Upper lobe of right lung (tissue), 1 donor: ENCODE measurements at places on chromosomes 1 and 21. TPM values are rescaled to one million over a fixed set of nuclear protein-coding genes. Genes with fewer than 3 reads are reported as not detected.
A peak's percentile ranks its signal among the peaks of the same experiment; 100 is the strongest.

DNA sequence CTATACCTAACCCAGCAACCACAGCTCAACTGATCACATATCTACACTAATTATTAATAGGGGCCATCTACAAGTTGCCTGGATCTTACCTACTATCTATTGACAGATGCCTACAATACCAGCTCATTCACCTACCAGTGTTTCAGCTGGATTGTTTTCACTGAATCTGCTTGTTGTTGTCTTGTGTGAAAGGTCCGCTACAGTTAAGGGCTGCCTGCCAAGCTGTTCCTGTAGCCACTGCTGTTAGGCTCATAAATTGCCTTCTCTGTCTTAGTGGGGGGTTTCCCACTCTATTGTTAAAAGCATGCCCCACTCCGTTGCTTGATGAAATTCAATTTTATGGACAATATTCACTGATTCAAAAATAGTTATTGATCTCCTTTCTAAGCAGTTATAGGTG lies 199.7 kb upstream of the TMPRSS15 start:
- H3K27me3 ChIP-seq = no peaks in the 10 kb centered on the region
- no peak for DNase-seq
- H3K27ac ChIP-seq = no peak overlapping the region
- no peaks in the 10 kb centered on the region for H3K36me3 ChIP-seq
- H3K4me1 ChIP-seq = no peaks in the 10 kb centered on the region
- no peak overlapping the region for H3K4me3 ChIP-seq

Gene ACADM
- total RNA-seq = 42.1 TPM

GRCh38 chr1:213994888-213995287 lies 7.1 kb downstream of the PROX1 start:
- peaks cover 26% of the 10 kb centered on the region for H3K27me3 ChIP-seq
- no peaks in the 10 kb centered on the region for H3K36me3 ChIP-seq
- no peak for DNase-seq
- no peak overlapping the region for H3K4me3 ChIP-seq

GRCh38 chr1:219324171-219324570 lies 150.5 kb downstream of the LYPLAL1 start:
- no peaks in the 10 kb centered on the region for H3K36me3 ChIP-seq
- no peaks in the 10 kb centered on the region for H3K27me3 ChIP-seq
- H3K27ac ChIP-seq = no peak overlapping the region
- DNase-seq = no peak

DNA sequence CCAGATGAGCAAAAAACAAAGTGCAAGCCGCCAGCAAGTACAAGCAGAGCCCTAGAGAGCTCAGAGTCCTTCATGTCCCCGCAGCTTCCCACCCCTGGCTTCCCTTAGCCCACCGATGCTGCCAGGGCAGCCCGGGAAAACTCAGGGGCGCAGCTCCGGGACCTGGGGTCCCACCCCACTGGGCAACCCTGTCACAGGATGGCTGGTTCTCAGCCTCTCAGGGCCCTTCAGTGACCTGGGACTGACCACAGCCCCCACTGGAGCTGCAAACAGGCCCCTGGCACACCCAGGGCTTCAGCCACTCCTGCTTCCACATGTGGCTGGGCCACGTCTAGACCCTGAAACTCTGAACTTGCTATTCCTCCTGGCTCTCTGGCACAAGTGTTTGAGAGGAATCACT lies 49.5 kb downstream of the CHD5 start:
- no peaks in the 10 kb centered on the region for H3K27me3 ChIP-seq
- no peak overlapping the region for H3K27ac ChIP-seq
- no peaks in the 10 kb centered on the region for H3K36me3 ChIP-seq
- peaks cover 5% of the 10 kb centered on the region for H3K4me1 ChIP-seq
- peak; percentile 58 for DNase-seq

DNA sequence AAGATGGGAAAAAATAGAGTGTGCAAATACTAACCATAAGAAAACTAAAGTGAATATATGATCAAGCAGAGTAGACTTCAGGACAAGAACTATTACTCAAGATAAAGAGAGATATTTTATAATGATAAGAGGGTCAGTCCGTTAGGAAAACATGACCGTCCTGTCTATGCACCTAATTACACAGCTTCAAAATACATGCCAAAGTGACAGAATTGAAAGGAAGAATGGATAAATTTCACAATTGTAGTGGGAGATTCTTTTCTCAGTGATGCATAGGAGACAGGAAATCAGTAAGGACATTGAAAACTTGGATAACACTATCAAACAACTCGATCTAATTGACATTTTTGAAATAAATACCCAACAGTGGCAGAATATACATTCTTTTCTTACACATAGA lies 489.0 kb downstream of the CAMTA1 start:
- no peaks in the 10 kb centered on the region for H3K36me3 ChIP-seq
- H3K4me3 ChIP-seq = no peak overlapping the region
- no peaks in the 10 kb centered on the region for H3K27me3 ChIP-seq

GRCh38 chr1:37987679-37988078 lies 2.1 kb downstream of the SF3A3 start:
- H3K27ac ChIP-seq = no peak overlapping the region
- no peak overlapping the region for H3K4me3 ChIP-seq
- no peaks in the 10 kb centered on the region for H3K27me3 ChIP-seq
- H3K4me1 ChIP-seq = peaks cover 16% of the 10 kb centered on the region
- DNase-seq = no peak
- H3K36me3 ChIP-seq = peaks cover 51% of the 10 kb centered on the region

GRCh38 chr1:7470904-7471638 lies 300.0 kb upstream of the VAMP3 start:
- peak overlapping the region; percentile 65 for H3K27ac ChIP-seq
- H3K4me1 ChIP-seq = peaks cover 25% of the 10 kb centered on the region
- H3K36me3 ChIP-seq = no peaks in the 10 kb centered on the region
- no peak overlapping the region for H3K4me3 ChIP-seq
- DNase-seq = peak; percentile 81

Gene TMEM52
- 1.5 TPM for total RNA-seq

Gene SERPINC1
- total RNA-seq = not detected

GRCh38 chr1:61079296-61079897 lies 3.0 kb upstream of the NFIA start:
- H3K4me1 ChIP-seq = peaks cover 34% of the 10 kb centered on the region
- no peak for DNase-seq
- H3K4me3 ChIP-seq = no peak overlapping the region

DNA sequence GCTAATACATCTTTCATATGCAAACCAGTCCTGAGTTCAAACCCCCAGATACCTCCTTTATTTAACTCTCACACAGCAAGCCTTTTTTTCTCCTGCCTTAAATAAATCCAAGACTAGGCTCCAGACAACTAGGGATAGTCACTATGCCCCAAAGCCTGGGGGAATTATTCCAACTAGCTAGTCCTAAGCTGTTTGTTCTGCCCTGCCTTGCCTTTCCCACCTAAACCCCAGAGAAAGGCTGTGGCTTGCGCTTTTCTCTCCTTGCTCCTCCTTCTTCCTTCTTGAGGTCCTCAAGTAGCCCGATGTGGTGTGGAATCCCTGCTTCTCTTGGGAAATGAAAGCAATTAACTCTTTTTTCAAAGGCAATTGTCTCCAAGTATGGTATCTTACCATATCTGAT lies 31.8 kb downstream of the C1orf87 start:
- H3K27ac ChIP-seq = no peak overlapping the region
- H3K4me1 ChIP-seq = no peaks in the 10 kb centered on the region
- H3K36me3 ChIP-seq = no peaks in the 10 kb centered on the region
- H3K27me3 ChIP-seq = no peaks in the 10 kb centered on the region
- no peak overlapping the region for H3K4me3 ChIP-seq
- no peak for DNase-seq

Gene SOAT1
- 116 TPM for total RNA-seq

Gene LCE5A
- not detected for total RNA-seq

- H3K36me3 ChIP-seq = no peaks in the 10 kb centered on the region
- H3K27ac ChIP-seq = no peak overlapping the region
- H3K4me3 ChIP-seq = peak overlapping the region; percentile 43
Observed at GRCh38 chr1:51344276-51344601, 13.9 kb upstream of the TTC39A start.

DNA sequence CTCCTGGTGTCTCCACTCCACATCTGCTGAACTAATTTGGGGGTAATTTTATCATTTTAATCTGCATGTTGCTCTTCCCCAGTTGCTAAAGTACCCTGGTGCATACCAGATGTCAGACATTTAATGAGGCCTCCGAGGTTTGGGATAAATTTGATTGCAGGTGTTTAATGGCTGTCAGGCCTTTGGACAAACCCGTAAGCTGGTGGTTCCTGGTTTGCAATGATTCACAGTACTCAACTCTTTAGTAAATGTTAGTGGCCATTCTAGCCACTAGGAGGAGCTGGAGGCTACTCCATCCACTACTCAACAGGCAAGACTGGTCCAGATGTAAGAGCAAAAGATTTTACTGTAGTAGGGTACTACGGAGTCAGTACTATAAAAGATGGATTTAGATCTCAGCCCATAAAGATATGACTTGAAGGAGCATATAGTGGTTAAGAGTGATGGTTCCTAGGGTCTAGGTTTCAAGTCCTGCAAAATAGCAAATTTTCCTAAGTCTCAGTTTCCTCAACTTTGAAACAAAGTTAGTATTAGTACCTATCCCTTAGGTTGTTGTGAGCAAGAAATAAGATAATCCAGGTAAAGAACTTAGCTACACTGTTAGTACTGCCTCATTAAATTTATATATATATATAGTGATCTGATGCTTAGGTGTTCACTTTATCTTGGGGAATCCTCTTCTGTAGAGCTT lies 132.8 kb downstream of the SNX7 start:
- DNase-seq = no peak
- H3K27ac ChIP-seq = no peak overlapping the region
- no peaks in the 10 kb centered on the region for H3K4me1 ChIP-seq
- H3K36me3 ChIP-seq = no peaks in the 10 kb centered on the region

DNA sequence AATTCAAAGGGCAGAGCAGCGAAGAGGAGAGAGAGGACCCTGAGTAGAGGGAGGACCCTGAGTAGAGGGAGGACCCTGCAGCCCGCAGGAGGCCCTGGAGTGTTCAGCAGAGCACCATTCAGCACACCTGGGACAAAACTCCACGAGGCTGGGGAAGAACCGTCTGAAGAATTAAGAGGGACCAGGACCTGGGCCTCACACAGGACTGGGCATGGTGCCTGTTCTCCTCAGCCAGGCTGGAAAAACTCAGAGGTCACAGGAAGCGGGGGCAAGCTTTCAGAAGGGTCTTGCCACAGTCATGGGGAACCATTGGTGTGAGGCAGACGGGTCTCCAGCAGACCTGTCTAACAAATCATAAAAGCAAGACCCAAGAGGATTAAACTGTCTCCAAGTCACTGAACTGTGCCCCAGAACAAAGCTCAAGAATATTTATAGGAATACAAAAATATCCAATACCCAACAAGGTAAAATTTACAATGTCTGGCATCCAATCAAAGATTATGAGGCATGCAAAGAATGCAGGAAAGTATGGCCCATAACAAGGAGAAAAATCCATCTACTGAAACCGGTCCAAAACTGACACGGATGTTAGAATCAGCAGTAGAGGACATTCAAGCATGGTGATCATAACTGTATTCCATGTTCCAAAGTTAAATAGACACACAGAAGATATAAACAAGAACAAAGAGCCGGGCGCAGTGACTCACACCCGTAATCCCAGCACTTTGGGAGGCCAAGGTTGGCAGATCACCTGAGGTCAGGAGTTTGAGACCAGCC lies 30.6 kb downstream of the MORN1 start:
- H3K36me3 ChIP-seq = no peaks in the 10 kb centered on the region
- H3K27me3 ChIP-seq = no peaks in the 10 kb centered on the region
- no peaks in the 10 kb centered on the region for H3K4me1 ChIP-seq
- peak; percentile 32 for DNase-seq
- H3K27ac ChIP-seq = no peak overlapping the region
- H3K4me3 ChIP-seq = no peak overlapping the region

Gene TAS1R1
- total RNA-seq = not detected

Gene OR2T11
- total RNA-seq = not detected

- H3K27ac ChIP-seq = peak overlapping the region; percentile 40
- DNase-seq = no peak
- peaks cover 20% of the 10 kb centered on the region for H3K36me3 ChIP-seq
Observed at GRCh38 chr1:153984123-153984894, 1.8 kb downstream of the RAB13 start.

Gene ZNF593OS
- total RNA-seq = not detected

DNA sequence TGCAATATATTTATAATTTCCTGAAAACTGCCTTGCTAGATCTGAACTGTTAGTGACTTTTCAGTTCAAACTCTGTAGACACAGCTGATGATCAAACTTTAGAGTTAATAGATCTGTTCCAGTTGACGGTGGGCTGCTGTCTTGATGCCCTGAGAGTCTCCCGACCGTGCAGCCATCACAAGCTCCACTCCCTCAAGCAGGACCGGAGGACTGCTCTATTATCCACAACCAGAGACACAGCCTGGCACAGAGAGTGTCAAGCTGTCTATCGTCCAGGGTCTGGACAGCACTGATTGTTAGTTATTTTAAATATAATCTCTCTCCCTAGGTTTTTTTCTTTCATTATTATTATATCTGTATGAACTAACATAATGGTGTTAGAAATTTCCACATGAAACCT lies 8.0 kb downstream of the CHODL start:
- H3K27me3 ChIP-seq = no peaks in the 10 kb centered on the region
- no peaks in the 10 kb centered on the region for H3K36me3 ChIP-seq
- no peak for DNase-seq
- H3K4me1 ChIP-seq = no peaks in the 10 kb centered on the region
- no peak overlapping the region for H3K4me3 ChIP-seq
- no peak overlapping the region for H3K27ac ChIP-seq

Gene GBP7
- 0.32 TPM for total RNA-seq

DNA sequence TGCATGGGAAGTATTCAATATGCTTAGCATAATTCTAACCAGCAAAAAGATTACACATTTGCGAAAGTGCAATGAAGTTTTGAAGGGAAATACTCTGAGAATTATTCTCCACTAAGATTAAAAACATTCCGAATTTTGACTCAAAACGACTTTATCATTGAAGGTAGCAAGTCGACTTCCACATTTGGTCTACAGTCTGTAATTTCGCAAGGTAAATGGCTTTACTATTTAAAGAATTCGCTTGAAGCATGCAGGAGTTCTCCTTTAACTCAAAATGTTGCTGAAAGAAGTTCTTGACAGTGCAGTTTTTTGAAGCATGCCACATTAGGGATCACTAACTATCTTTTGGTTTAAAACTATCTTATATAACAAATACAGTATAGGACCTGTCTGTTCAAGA lies 161.0 kb upstream of the HP1BP3 start:
- no peaks in the 10 kb centered on the region for H3K27me3 ChIP-seq
- H3K36me3 ChIP-seq = peaks cover 7% of the 10 kb centered on the region
- no peak overlapping the region for H3K27ac ChIP-seq
- DNase-seq = no peak
- H3K4me1 ChIP-seq = no peaks in the 10 kb centered on the region

- peaks cover 24% of the 10 kb centered on the region for H3K4me1 ChIP-seq
- no peak overlapping the region for H3K4me3 ChIP-seq
- peak; percentile 29 for DNase-seq
- peak overlapping the region; percentile 42 for H3K27ac ChIP-seq
- no peaks in the 10 kb centered on the region for H3K36me3 ChIP-seq
Observed at GRCh38 chr1:43305461-43305860, 4.7 kb downstream of the TIE1 start.

GRCh38 chr1:15952317-15953258 lies 23.3 kb downstream of the ZBTB17 start:
- H3K36me3 ChIP-seq = no peaks in the 10 kb centered on the region
- H3K27me3 ChIP-seq = no peaks in the 10 kb centered on the region
- H3K4me1 ChIP-seq = peaks cover 83% of the 10 kb centered on the region
- DNase-seq = no peak

Gene MTARC1
- total RNA-seq = 25.2 TPM

Gene SRGAP2
- 77.1 TPM for total RNA-seq

GRCh38 chr1:35544976-35545375 lies 12.2 kb downstream of the KIAA0319L start:
- H3K27me3 ChIP-seq = no peaks in the 10 kb centered on the region
- H3K36me3 ChIP-seq = peaks cover 35% of the 10 kb centered on the region
- H3K4me3 ChIP-seq = no peak overlapping the region
